NT2/D1 (cell line): ENCODE measurements at places on chromosomes 4 and X.
A peak's percentile ranks its signal among the peaks of the same experiment; 100 is the strongest.

DNA sequence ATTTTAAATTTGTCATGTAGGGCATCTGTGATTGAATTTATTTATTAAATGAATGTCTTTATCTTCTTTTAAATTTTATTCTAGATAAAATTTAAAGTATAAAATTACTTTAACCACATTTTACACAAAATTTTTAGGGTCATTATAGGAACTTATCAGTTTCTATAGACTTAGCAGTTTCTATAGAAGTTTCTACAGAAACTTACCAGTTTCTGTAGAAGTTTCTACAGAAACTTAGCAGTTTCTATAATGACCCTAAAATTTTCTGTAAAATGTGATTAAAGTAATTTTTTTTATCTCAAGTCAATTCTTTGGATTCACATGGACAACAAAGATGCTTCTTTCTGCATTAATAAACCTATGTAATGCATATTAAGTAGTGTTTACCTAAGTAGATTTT is 565.9 kb upstream of the TECRL start:
- DNase-seq, result no peak

DNA sequence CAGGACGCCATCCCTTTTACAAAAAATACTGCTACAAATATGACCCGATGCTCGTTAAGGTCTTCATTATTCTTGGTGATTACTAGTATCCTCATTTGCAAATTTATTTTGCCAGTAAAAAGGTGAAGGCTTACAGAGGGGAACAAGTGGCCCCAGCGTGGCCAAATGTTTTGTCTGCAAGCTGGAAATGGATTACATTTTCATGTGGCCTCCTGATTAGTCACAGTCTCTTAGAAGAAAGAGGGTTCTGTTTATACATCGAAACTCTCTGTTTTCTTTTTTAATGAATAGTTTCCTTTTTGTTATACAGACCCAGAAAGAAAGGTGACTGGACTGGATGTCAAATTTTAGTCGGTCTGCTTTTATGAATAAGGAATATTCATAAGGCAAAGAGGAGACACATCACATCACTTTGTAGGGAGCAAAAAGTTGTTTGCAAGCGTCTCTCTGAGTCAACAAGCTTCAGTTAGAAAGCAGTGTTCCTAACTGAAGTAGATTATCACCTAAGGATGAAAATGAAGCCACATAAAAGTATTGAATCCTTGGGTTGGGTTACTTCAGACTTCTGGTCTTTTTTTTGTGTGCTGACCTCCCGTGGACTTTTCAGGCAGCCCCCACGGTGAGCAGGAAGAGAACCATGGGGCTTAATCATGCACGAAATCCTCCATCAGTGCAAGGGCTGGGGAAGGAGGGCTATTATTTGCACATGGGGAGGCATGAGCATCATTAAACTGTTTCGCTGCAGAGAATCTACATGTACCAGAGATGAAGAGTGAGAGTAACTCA is 125.6 kb downstream of the ARSF start:
- no peak for DNase-seq

DNA sequence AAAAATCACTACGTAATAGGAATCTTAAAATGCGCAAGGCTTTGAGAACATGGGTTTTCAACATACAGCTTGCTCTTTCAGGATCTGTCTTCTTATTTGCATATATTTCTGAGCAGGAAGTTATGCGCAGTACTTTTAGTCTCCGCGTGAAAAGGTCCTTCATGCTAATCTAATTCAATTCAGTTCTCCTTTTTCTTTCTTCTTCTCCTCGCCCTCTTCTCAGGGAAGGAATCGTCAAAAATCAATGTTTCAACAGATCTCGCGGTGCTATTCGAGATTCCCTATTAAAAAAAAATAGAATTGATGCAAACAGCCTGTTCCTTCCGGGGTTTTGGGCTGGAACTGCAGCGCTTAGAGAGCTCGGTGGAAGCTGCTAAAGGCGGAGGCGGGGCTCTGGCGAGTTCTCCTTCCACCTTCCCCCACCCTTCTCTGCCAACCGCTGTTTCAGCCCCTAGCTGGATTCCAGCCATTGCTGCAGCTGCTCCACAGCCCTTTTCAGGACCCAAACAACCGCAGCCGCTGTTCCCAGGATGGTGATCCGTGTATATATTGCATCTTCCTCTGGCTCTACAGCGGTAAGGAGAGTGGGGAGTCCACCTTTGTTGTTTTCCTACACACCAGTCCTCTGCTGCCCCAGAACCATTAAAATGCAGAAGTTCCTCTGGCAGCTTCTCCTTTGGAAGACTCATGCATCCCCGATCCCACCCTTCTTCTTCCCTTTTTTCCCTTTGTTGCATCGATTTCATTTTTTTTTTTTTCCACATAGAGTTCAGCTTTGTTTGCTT is at the start of the genes HMGN5 and SH3BGRL:
Gene HMGN5 (minus strand): TSS at position 243 of the 785 bp plus-strand sequence. CDS start 80,364 bp downstream, outside the sequence.
Gene SH3BGRL (plus strand): TSS at position 432 of the 785 bp plus-strand sequence. CDS start 99 bp downstream, at position 531.
- DNase-seq, result peak; percentile 63

- DNase-seq, result no peak
Measured at GRCh38 chrX:118115953-118116712, 477 bp downstream of the KLHL13 start.

GRCh38 chr4:57159866-57160265 is 49.7 kb upstream of the IGFBP7 start:
- DNase-seq, result no peak

GRCh38 chrX:24266996-24267395 is 46.9 kb downstream of the SUPT20HL2 start:
- no peak for DNase-seq

DNA sequence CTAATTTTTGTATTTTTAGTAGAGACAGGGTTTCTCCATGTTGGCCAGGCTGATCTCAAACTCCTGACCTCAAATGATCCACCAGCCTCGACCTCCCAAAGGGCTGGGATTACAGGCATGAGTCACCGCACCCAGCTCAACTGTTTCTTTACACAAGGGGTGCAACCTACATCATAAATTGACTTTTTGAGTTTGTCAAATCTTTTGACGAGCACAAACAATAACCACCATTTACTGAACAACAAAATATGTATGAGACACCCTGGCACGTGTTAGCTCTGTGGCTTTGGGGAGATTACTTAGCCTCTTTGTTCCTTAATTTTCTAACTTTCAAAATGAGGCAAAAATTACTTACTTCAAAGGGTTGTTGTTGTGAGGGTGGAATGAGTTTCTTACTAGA is 23.5 kb upstream of the SLC34A2 start:
- DNase-seq, result no peak

- no peak for DNase-seq
Measured at GRCh38 chrX:127259742-127260141, 440.2 kb downstream of the PRR32 start.

DNA sequence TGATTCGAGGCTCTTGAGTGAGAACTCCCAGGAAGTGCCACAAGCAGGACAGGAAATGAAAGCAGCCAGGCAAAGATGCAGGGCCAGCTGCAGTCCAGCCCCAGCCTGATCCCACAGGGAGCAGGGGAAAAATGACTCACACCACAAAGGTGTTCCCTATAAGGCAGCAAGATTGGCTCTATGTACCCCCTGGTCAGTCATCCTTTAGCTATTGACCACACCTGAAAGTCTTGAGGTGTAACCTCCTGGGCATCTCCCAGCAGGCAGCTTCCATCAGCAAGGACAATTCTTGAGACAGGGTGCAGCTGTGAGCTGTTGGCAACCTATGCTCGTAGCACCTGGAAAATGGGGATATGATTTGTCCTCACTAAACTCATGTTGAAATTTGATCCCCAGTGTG is 27.9 kb upstream of the EXOC1L start:
- DNase-seq, result no peak

GRCh38 chr4:2781911-2782310 is 11.0 kb upstream of the SH3BP2 start:
- no peak for DNase-seq

- no peak for DNase-seq
Measured at GRCh38 chr4:826508-827208, 729 bp upstream of the CPLX1 start.

- no peak for DNase-seq
Measured at GRCh38 chr4:99825272-99825671, 8.6 kb downstream of the DAPP1 start.

GRCh38 chr4:58603951-58604350 is 1493.8 kb upstream of the IGFBP7 start:
- DNase-seq, result no peak

DNA sequence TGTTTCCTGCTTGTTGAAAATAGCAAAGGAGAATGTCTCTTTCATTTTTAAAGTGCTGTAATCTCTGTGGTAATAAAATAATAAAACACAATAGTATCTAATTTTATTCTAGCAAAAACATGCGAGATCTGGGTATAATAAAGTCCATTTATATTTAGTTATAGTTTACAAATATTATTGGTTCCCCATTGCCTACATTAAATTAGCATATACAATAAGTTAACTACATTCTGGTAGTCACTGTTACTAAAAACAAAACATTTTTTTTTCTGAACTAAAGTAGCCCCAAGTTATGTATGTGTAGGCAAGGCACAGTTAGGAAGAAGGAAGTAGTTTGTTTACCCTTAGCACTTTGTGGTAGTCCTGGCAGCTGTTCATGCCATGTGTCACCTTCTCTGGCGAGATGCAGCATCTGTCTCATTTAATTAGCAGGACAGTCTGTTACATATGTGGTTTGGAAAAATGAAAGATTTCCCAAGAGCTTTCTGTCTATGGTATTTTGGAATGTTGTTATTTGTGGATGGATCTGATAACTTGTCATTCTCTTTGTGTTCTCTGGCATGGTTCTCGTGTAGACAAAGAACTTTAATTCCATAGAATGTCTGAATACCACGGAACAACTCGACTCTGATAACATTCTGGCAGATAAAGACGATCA is 231.3 kb upstream of the PITX2 start:
- DNase-seq, result no peak

DNA sequence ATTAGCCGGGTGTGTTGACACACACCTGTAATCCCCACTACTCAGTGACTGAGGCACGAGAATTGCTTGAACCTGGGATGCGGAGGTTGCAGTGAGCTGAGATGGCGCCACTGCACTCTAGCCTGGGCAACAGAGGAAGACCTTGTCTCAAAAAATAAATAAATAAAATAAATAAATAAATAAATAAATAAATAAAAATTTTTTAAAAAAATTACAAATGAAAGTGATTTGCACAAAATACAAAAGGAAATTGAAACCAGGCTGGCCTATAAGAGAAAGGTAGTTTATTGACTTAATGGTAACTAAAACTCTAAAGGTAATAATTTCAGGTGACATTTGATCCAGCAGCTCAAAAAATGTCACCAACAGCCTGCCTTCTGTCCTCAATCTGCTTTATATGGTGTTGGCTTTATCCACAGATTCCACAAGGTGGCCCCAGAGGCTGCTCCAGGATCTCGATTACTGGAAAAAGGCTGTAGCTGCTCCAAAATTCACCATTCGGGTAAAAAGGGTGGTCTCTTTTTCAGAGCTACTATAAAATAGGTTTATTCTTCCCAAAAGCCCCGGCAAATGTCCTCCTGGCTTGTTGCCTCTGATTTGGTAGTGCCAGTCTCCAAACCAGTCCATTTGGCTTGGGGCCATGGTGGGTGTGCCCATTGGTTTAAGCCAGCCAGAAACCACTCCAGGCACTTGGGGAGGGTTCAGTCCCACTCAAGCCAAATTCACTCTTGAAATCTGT is 61.4 kb upstream of the TRIM2 start:
- DNase-seq, result no peak

GRCh38 chr4:76105652-76106051 is 31.1 kb downstream of the ART3 start:
- no peak for DNase-seq
